ENCODE measurements at places on chromosomes 1 and 21. TPM values are rescaled to one million over a fixed set of nuclear protein-coding genes. Genes with fewer than 3 reads are reported as not detected.

GRCh38 chr21:24118738-24119459 is 1488.4 kb downstream of the MRPL39 start:
- peak; percentile 11 for DNase-seq

GRCh38 chr1:185864889-185865517 is 130.8 kb downstream of the HMCN1 start:
- DNase-seq, result peak; percentile 90

DNA sequence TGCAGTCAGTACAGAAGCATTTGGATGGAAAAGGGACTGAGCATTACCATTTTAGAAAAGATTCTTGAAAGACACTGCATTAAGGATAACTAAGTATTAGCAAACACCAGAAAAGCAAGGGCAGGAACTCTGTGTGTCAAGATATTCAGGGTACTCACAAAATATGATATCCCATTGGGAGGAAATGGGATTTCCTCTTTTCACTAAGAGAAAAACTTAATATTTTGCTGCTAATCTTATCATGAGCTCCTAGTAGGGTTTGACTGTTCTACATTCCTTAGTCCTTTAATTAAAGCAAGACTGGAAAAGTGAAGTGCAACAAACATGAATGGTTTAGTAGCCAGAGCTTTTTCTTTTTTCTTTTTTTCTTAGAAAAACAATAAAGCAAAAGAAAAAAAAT is 305.9 kb upstream of the ADGRL4 start:
- no peak for DNase-seq

Gene CCDC17
- total RNA-seq, result 0.46 TPM

All from foreskin keratinocyte (primary cell).